ENCODE measurements at places on chromosomes 16 and 17.

- no peak for DNase-seq
These were observed 147.8 kb upstream of the CA10 start for GRCh38 chr17:52306314-52306713.

DNA sequence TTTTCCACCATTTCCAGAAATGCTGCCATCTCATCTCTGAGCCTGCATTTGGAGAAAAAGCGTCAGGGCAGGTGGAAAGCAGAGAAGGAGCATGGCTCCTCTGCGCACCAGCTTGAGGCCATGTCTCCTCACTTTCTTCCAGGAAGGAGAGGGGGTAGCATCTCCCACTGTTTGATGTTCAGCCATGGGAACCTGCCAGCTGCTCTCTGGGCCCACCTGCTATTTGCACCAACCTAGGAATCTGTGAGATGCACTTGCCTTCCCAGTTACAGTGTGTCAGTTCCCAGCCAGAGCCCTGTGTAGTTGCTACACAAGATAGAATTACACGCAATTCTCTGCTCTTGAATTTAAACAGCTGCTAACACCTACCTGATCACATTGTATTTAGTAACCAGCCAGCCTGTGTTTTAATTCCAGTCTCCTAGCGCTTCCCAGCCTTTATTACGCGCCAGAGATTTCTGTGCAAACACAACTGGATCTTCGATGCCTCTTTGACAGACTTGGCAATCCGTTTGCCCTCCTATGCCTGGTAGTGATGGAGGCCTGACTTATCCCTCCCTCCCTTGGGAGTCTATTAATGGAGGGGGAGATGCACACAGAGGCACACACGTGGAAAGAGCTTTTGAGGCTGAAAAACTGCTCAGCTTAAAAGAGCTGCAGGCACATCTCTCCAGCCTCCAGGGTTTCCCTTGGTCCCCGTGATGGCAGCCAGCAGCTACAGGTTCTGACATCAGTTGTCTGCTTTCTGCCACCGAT lies 98.1 kb upstream of the SEC14L1 start:
- no peak for DNase-seq

DNA sequence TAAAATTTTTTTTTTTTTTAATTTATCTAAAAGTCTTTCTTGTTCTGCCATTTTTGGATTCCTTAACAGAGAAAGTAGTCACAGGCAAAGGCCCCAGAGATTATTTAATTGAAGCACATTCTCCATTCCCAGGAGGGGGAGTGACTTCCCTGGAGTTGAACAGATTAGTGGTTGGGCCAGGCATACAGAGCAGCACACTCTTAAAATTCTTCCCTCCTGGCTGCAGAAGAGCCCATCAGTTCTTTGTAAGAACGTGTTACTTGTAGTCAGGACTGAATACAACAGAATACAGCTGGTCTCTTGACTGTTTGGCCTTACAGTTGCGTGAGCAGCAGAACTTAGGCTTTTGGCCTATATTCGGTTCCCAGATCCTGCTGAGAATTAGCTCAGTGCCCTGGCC lies 1.8 kb downstream of the ALKBH5 start:
- DNase-seq: no peak

- DNase-seq: no peak
These were observed 38.8 kb upstream of the ANKFN1 start for GRCh38 chr17:56114469-56114868.

- no peak for DNase-seq
These were observed 6.3 kb upstream of the ITGA3 start for GRCh38 chr17:50049636-50050035.

- DNase-seq: no peak
These were observed 14.9 kb downstream of the TFAP4 start for GRCh38 chr16:4257646-4258556.

DNA sequence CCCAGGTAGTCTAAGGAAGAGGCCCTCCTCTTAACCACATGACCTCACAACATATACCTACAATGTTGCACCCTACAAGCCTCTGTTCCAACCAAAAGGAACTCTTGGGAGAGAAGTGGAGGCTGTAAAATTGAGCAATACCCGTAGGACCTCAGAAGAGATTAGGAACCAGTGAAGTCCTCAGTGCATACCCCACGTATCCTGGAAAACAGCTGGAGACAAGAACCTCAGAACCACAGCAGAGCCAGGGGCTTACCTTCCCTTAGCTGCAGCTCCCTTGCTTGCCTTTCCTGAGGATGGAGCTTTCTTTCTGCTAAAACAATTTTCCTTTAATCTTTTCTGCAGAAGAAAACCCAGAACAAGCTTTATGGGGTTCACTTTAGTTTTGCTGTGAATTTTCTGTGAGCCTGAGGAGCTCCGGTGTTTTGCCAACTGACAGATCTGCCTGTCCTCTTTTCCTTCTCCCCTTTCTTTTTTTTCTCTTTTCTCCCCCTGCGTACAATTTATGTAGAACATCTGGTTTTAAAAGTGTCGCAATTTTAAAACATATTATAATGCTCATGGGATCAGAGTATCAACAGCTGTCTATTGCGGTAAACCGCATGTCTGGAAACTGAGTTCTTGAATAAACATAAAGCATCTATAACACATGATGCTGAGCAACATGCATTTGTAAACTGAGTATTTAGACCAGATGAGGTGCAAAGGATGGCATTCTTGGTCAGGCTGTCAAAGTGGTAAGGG lies 226.4 kb upstream of the MAF start:
- DNase-seq: no peak

DNA sequence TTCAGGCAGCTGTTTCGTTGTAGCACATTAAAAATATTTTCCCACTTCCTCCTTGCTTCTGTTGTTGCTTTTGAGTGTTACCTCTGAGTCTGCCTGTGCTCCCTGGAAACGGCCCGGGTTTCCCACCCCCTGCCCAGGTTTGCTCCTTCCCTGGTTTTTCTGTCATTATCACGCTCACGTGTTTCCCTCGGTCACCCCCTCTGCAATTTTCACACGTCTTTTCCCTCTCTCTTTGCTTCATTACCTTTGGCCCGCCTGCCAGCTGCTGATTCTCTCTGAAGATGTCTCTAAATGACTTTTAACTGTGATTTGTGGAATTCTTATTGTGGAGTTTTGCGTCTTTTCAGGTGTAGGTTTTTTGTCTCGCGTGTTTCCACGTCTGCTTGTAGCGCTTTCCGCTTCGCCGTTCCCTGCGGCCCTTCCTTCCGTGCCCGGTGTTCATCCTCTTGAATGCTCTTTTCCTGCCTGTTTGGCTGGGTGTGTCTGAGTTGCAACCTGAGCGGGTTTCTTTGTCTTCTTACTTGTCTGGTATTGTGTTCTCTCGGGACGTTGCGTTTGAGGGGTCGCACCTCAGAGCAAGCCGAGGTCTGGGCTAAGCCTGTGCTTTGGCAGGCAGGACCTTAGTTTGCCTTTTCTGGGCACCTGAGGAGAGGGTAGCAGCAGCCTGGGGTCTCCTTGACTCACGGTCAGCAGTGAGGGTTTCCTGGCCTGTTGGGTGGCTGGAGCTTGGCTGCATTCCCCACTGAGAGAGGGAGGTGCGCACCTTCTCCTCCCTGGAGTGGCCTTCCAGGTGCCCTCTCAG lies 96.3 kb upstream of the ZNF750 start:
- DNase-seq: no peak

DNA sequence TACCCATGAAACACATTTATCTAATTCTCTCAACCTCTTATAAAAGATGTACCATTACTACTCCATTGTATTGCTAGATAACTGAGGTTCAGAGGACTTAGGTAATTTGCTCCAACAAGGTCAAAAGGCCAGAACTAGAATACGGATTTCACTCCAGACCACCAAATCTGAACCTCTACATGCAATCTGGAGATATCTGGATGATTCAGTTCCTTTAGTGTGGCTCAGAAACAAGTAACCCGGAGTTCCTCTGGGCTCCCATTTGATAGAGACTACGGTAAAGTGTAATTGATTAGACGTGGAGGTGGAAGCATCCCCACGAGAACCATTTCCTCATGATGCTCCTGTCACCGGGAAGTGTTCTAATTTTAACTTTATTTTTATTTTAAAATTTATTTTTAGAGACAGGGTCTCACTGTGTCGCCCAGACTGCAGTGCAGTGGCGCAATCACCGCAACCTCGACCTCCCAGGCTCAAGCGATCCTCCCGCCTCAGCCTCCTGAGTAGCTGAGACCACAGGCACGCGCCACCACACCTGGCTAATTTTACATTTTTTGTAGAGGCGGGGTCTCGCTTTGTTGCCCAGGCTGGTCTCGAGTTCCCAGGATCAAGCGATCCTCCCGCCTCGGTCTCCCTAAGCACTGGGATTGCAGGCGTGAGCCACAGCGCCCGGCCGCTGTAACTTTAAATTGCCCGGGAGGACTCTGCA lies 608 bp upstream of the COX10 start:
- DNase-seq: no peak

DNA sequence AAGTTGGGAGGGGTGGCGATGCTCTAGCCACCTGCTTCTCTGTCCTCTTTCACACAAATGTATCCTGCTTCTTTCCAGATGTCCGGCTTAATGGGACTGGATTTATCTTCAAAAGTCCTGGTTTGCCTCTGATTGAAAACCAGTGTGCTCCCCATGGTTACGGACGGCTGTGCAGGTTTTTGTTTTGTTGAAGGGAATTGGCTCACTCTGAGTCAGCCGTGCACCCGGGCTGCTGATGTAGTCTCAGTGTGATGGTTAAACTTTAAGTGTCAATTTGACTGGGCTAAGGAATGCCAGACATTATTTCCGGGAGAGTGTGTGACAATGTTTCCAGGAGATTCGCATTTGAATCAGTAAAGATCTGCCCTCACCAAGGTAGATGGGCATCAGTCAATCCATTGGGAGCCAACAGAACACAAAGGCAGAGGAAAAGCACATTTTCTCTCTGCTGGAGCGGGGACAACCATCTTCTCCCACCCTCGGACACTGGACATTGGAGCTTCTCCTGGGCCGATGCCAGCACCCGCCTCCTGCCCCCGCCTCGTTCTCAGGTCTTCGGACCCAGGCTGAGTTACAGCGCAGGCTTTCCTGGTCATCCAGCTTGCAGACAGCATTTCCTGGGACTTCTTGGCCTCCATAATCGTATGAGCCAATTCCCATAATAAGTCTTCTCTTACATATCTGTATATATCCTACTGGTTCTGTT lies 126.9 kb upstream of the TNRC6C start:
- DNase-seq: no peak
